ENCODE measurements at places on chromosomes 2 and 18. TPM values are rescaled to one million over a fixed set of nuclear protein-coding genes. Genes with fewer than 3 reads are reported as not detected.
A peak's percentile ranks its signal among the peaks of the same experiment; 100 is the strongest.

ELOA2 gene
- total RNA-seq = not detected

IMPA2 gene
- 14.1 TPM for total RNA-seq

GREB1L gene
- not detected for total RNA-seq

CXCR4 gene
- 160 TPM for total RNA-seq

MROH2A gene
- not detected for total RNA-seq

FHL2 gene
- total RNA-seq = 3.4 TPM

SLC4A5 gene
- 0.42 TPM for total RNA-seq

GRCh38 chr2:201883606-201884369, 77.5 kb downstream of the CDK15 start:
- H3K36me3 ChIP-seq = no peaks in the 10 kb centered on the region
- H3K27ac ChIP-seq = no peak overlapping the region
- H3K27me3 ChIP-seq = peaks cover 87% of the 10 kb centered on the region
- DNase-seq = no peak

DNA sequence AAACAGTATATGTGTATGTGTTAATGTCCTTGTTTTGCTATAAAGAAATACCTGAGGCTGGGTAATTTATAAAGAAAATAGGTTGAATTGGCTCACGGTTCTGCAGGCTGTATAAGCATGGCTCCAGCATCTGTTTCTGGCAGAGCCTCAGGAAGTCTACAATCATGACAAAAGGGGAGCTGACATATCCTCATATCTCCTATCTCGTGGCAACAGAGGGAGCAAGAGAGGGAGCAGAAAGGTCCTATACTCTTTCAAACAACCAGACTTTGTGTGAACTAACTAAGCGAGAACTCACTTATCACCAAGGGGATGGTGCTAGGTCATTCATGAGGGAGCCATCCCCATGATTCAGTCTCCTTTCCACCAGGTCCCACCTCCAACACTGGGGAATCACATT, 13.0 kb downstream of the CALCRL start:
- no peak overlapping the region for H3K4me3 ChIP-seq
- H3K27ac ChIP-seq = no peak overlapping the region
- H3K4me1 ChIP-seq = no peaks in the 10 kb centered on the region
- no peaks in the 10 kb centered on the region for H3K36me3 ChIP-seq
- no peaks in the 10 kb centered on the region for H3K27me3 ChIP-seq

- H3K4me1 ChIP-seq = peaks cover 6% of the 10 kb centered on the region
- no peaks in the 10 kb centered on the region for H3K36me3 ChIP-seq
- H3K27ac ChIP-seq = no peak overlapping the region
- peaks cover 30% of the 10 kb centered on the region for H3K27me3 ChIP-seq
Measured at GRCh38 chr2:17798338-17798737, 17.9 kb upstream of the MSGN1 start.

- H3K27me3 ChIP-seq = no peaks in the 10 kb centered on the region
- H3K4me3 ChIP-seq = no peak overlapping the region
- H3K36me3 ChIP-seq = no peaks in the 10 kb centered on the region
- no peaks in the 10 kb centered on the region for H3K4me1 ChIP-seq
- no peak overlapping the region for H3K27ac ChIP-seq
- no peak for DNase-seq
Measured at GRCh38 chr18:39752351-39752750, 2186.8 kb upstream of the CELF4 start.

GRCh38 chr18:72868585-72869225, 918 bp upstream of the NETO1 start:
- peaks cover 5% of the 10 kb centered on the region for H3K36me3 ChIP-seq
- no peak for DNase-seq
- H3K4me1 ChIP-seq = no peaks in the 10 kb centered on the region
- H3K27ac ChIP-seq = no peak overlapping the region
- H3K4me3 ChIP-seq = no peak overlapping the region

- H3K4me1 ChIP-seq = peaks cover 15% of the 10 kb centered on the region
- no peak for DNase-seq
- H3K27me3 ChIP-seq = no peaks in the 10 kb centered on the region
- no peak overlapping the region for H3K4me3 ChIP-seq
- H3K36me3 ChIP-seq = no peaks in the 10 kb centered on the region
Measured at GRCh38 chr2:151668737-151669136, 65.5 kb downstream of the NEB start.

DNA sequence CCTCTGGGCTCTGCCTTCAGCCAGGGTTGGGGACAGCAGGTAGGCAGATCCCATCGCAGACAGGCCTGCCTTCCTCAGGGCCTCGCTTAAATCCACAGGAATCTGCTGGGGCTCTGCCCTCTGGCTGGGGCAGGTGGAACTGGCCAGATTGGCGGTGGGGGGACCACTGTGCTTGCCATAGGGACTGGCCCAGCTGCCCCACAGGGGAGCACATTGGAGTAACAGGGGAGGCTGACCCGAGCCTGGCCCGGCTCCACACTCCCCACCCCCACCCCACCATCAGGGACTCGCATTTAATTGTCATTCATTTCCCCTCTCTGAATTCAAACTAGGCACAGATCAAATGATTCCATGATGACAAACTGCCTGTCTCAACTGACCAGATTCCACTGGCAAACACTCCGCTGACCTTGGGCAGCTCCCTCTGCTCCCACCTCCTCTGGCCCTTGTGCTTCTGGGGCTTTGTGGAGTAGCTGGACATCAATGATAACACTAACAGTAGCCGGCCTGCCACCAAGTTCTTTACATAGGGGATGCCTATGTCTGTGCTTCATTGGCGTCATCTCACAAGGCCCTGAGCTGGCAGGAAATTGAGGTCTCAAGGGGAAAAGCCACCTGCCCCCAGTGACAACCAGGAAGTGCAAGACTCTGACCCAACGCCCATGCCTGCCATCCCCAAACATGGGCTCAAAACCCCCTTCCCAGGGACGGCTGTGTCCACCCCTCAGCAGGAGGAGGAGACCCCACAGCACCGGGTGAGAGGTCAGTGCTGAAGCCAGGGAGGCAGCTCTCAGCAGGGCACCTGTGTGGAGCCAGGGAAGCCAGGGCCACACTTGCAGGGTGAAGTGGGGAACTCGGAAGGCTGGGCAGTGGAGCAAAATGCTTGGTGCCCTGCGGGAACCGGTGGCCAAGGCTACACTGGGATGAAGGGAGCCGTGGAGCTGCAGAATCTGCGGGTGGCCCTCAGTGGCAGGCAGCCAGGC, 2.1 kb upstream of the B3GNT7 start:
- H3K27me3 ChIP-seq = peaks cover 21% of the 10 kb centered on the region
- peak; percentile 82 for DNase-seq
- H3K4me1 ChIP-seq = peaks cover 33% of the 10 kb centered on the region
- peak overlapping the region; percentile 76 for H3K4me3 ChIP-seq

DNA sequence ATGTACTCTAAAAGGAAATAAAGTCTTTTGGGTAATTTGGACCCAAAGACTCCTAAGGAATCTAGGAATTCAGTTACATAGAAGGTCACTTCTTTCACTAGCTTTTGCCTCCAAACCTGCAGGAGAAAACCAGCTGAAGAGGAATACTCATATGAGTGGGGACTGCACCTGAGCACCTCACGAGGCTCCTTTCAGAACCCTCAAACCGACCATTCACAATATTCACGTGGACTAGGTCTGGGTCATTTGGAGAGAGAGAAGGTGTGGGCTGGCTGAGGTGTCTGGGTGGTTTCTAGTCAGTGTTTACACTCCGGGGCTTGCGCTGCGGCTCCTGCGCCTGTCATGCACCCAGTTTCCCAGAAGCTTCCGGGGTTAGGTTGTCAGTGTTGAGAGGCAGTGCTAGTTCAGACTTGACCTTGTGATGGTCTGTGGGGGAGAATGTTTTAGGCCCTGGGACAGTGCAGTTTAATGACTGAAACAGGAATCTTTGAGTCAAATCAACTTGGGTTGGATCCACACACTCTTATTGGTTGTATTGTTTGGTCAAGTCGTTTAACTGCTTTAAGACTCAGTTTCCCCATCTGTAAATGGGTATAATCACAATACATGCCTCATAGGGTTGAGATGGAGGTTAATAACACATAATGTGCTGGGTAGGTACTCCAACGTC, 78.4 kb downstream of the LIMS1 start:
- peak overlapping the region; percentile 59 for H3K4me3 ChIP-seq
- peak overlapping the region; percentile 82 for H3K27ac ChIP-seq
- peaks cover 5% of the 10 kb centered on the region for H3K36me3 ChIP-seq
- H3K4me1 ChIP-seq = peaks cover 80% of the 10 kb centered on the region

GRCh38 chr2:200177971-200178911, 128.3 kb upstream of the SPATS2L start:
- DNase-seq = no peak
- H3K27ac ChIP-seq = no peak overlapping the region
- peaks cover 16% of the 10 kb centered on the region for H3K27me3 ChIP-seq

- no peaks in the 10 kb centered on the region for H3K4me1 ChIP-seq
- no peaks in the 10 kb centered on the region for H3K36me3 ChIP-seq
- H3K27me3 ChIP-seq = no peaks in the 10 kb centered on the region
- DNase-seq = no peak
Measured at GRCh38 chr18:28114472-28114871, 62.5 kb downstream of the CDH2 start.

DNA sequence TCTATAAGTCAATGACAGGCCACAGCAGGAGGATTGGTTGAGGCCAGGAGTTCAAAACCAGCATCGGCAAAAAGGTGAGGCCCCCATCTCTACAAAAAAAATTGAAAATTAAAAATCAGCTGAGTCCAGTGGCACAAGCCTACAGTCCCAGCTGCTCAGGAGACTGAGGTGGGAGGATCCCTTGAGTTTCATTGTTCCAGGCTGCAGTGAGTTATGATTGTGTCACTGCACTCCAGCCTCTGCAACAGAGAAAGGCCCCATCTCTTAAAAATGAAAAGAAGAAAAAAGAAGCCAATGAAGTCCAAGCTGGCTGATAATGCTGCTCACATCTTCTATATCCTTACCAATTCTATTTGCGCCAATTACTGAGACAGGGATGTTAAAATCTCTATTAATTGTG, 39.1 kb downstream of the MRPS5 start:
- DNase-seq = no peak
- no peaks in the 10 kb centered on the region for H3K27me3 ChIP-seq
- no peak overlapping the region for H3K27ac ChIP-seq
- peaks cover 24% of the 10 kb centered on the region for H3K4me1 ChIP-seq
- no peak overlapping the region for H3K4me3 ChIP-seq

- no peak overlapping the region for H3K27ac ChIP-seq
- H3K4me3 ChIP-seq = no peak overlapping the region
- no peak for DNase-seq
- peaks cover 3% of the 10 kb centered on the region for H3K27me3 ChIP-seq
- H3K36me3 ChIP-seq = no peaks in the 10 kb centered on the region
Measured at GRCh38 chr2:100539221-100539620, 23.6 kb upstream of the PDCL3 start.

GRCh38 chr18:9835825-9836224, 49.9 kb upstream of the TXNDC2 start:
- no peak overlapping the region for H3K27ac ChIP-seq
- no peak overlapping the region for H3K4me3 ChIP-seq

DNA sequence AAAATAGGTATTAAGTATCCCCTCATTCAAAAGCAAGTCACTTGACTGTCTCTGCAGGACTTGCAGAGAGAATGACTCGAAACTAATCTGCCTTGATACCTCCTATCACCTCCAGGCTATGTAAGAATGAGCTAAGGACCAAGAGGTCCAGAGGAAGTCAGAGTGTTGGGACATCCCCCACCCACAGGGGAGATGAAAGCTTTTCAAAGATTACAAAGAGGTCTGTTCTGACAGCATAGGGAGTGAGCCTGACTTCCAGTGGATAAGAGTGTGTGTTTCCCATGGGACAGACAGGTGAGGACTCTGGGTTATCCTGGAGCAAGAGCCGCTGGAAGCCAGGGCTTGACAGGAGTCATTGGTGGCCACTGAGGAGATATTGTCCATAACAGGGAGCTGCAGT, 85.0 kb upstream of the TACR1 start:
- no peak for DNase-seq
- no peak overlapping the region for H3K4me3 ChIP-seq
- H3K27ac ChIP-seq = no peak overlapping the region
- no peaks in the 10 kb centered on the region for H3K4me1 ChIP-seq

- no peaks in the 10 kb centered on the region for H3K4me1 ChIP-seq
- no peak for DNase-seq
- no peaks in the 10 kb centered on the region for H3K27me3 ChIP-seq
- H3K4me3 ChIP-seq = no peak overlapping the region
Measured at GRCh38 chr2:164252568-164253287, 368.6 kb downstream of the GRB14 start.

- peaks cover 79% of the 10 kb centered on the region for H3K4me1 ChIP-seq
- H3K36me3 ChIP-seq = peaks cover 8% of the 10 kb centered on the region
- peak overlapping the region; percentile 62 for H3K4me3 ChIP-seq
- DNase-seq = peak; percentile 67
- H3K27me3 ChIP-seq = peaks cover 8% of the 10 kb centered on the region
Measured at GRCh38 chr2:239274391-239275043, 126.3 kb downstream of the HDAC4 start.

- no peak overlapping the region for H3K4me3 ChIP-seq
- H3K36me3 ChIP-seq = no peaks in the 10 kb centered on the region
- peaks cover 41% of the 10 kb centered on the region for H3K27me3 ChIP-seq
Measured at GRCh38 chr2:177758591-177759371, 313.8 kb downstream of the PDE11A start.

DNA sequence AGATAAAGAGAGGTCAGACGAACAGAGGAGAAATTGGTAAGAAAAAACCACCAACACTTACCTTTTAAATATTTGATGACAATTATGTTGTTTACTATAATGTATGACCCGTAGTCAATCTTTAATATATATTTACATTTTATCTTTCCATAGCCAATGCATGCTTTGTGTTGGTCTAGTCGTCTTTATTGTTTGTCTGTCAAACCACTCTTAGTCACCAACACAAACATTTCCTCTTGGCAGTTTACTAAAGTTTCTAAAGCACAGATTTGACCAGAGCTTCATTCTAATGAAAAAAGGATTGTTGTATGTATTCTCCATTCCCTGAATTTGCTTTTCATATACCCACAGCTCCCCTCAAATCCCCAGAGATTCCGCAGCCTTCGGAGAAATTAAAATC, 784.7 kb upstream of the PIK3C3 start:
- DNase-seq = no peak
- H3K27ac ChIP-seq = no peak overlapping the region
- H3K4me1 ChIP-seq = no peaks in the 10 kb centered on the region
- H3K36me3 ChIP-seq = no peaks in the 10 kb centered on the region
- H3K27me3 ChIP-seq = no peaks in the 10 kb centered on the region

DNA sequence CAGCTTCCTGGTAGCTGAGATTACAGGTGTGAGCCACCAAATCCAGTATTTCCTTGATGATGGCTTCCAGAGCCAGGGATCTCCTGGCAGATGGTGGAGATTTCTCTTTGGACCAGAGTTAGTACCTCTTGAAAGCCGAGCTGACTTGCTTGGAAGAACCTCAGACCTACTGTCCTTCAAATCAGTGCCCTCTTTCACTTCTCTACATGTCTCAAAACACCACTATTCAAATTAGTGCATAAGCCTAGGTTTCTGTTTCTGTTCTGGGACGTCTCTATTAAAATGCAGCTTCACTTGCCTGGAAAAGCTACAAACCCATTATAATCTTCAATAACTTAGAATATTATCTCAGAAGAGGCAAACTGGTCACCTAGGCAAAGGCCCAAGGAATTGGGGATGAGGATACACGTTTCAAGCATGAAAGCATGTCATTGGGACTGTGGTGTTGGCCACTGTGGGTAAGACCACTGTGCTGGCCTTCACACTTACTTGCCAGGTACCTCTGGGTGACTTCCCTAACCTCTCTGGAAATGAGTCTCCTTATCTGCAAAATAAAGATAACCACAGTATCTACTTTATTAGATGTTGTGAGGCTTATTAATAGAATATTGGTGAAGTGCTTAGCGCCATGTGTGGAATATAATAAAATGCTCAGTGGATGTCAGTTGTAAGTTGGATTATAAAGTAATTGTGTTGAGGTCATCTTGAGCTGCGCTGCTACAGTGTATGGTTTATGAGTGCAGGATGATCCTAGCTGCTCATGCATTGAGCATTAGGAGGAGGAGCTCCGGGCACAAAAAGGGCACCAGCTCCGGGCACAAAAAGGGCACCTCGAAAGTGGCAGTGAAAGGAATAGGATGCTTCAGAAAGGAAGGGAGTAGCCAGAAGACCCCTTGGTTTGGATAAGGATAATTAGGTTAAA, 84.5 kb downstream of the DOCK10 start:
- peaks cover 79% of the 10 kb centered on the region for H3K4me1 ChIP-seq
- H3K27me3 ChIP-seq = no peaks in the 10 kb centered on the region
- H3K27ac ChIP-seq = peak overlapping the region; percentile 76
- DNase-seq = no peak
